Ovary (tissue), 10 donors: ENCODE measurements at places on chromosomes 11 and 22. TPM values are rescaled to one million over a fixed set of nuclear protein-coding genes. Genes with fewer than 3 reads are reported as not detected.

- H3K36me3 ChIP-seq = no peaks in the 10 kb centered on the region
- no peaks in the 10 kb centered on the region for H3K4me1 ChIP-seq
- H3K27me3 ChIP-seq = no peaks in the 10 kb centered on the region
- no peak overlapping the region for H3K27ac ChIP-seq
These were observed 63.4 kb upstream of the CLPB start for GRCh38 chr11:72497731-72498130.

DNA sequence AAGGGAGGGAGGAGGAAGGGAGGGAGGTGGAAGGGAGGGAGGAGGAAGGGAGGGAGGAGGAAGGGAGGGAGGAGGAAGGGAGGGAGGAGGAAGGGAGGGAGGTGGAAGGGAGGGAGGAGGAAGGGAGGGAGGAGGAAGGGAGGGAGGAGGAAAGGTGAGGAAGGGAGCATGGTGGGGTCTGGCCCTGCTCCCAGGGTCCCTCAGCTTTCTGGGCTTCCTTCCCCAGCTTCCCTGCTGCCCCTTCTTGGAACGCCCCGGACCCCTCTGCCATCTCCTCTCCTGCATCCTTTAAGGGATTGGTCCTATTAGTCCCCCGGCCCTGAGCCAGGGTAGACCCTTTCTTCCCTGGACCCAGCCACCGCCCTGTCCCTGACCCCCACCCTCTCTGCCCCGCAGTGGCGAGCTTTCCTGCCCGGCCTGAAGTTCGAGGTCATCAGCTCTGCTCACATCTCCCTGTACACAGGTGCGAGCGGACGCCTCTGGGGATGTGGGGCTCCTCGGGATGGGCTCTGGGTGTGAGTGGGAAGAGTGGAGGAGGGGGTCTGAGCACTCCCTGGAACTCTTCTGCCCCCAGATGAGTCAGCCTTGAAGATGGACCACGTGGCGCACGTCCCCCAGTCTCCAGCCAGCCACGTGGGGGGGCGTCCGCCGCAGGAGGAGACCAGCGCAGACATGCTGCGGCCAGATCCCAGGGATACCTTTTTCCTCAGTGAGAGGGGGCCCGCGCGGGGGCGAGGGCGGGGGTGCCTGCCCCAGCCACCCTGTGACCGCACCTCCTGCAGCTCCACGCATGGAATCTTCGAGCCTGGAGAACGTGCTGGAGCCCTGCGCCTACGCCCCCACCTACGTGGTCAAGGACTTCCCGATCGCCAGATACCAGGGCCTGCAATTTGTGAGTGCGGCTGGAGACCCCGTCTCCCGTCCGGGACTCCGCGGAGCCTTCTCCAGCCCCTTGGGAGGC lies 6.0 kb downstream of the B4GALNT4 start:
- no peaks in the 10 kb centered on the region for H3K27me3 ChIP-seq
- H3K36me3 ChIP-seq = no peaks in the 10 kb centered on the region
- no peak overlapping the region for H3K4me3 ChIP-seq
- no peak for DNase-seq

- H3K27ac ChIP-seq = peak overlapping the region; percentile 70
- peak overlapping the region; percentile 78 for H3K4me3 ChIP-seq
- H3K27me3 ChIP-seq = no peaks in the 10 kb centered on the region
- DNase-seq = peak; percentile 56
- H3K4me1 ChIP-seq = peaks cover 19% of the 10 kb centered on the region
These were observed 603 bp upstream of the ZFTA start for GRCh38 chr11:63769042-63769713.

DNA sequence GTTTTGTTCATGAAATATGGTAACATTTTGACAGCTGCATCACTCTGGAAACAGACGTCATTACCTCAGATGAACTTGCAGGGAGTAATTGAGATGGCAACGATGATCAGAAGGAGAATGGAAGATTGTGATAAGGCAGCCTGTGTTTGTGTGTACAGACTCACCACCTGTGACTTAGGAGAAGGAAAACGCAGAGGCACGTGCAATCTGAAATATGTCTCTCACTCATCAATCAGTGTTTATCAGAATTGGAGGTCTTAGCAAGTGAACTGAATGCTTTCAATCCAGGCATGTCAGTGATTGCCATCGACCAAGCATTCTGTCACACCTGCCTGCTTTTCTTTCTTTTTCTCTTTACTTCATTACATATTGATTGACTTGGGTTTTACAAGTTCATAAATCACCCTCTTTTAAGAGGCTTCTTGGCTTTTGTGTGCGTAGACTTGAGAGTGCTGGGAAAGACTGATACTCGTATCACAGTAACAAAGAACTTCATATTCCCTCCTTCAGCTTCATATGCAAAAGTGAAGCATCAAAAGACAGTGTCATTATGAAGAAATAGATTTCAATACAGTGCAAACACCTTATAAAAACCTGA lies 24.6 kb downstream of the FAT3 start:
- H3K4me3 ChIP-seq = no peak overlapping the region
- no peak for DNase-seq
- no peak overlapping the region for H3K27ac ChIP-seq
- no peaks in the 10 kb centered on the region for H3K36me3 ChIP-seq

GRCh38 chr11:118918128-118918685 lies 7.5 kb downstream of the BCL9L start:
- H3K36me3 ChIP-seq = no peaks in the 10 kb centered on the region
- peak; percentile 90 for DNase-seq

The CNTF gene
- 0.22 TPM for polyA plus RNA-seq

The CCDC179 gene
- not detected for polyA plus RNA-seq

The C11orf42 gene
- polyA plus RNA-seq = not detected
